ENCODE measurements at places on chromosomes 3 and 15.

- no peak overlapping the region for H3K4me3 ChIP-seq
- H3K27me3 ChIP-seq = no peaks in the 10 kb centered on the region
- no peaks in the 10 kb centered on the region for H3K36me3 ChIP-seq
- no peak overlapping the region for H3K27ac ChIP-seq
- no peaks in the 10 kb centered on the region for H3K4me1 ChIP-seq
Measured at GRCh38 chr3:37183375-37183831, 9.0 kb upstream of the LRRFIP2 start.

GRCh38 chr15:56654624-56655023 lies 78.7 kb downstream of the ZNF280D start:
- no peak overlapping the region for H3K27ac ChIP-seq
- peak; percentile 10 for DNase-seq
- H3K36me3 ChIP-seq = peaks cover 4% of the 10 kb centered on the region
- no peak overlapping the region for H3K4me3 ChIP-seq
- no peaks in the 10 kb centered on the region for H3K27me3 ChIP-seq

GRCh38 chr3:173513123-173513522 lies 115.6 kb downstream of the NLGN1 start:
- H3K4me1 ChIP-seq = no peaks in the 10 kb centered on the region
- H3K4me3 ChIP-seq = no peak overlapping the region
- no peaks in the 10 kb centered on the region for H3K27me3 ChIP-seq
- H3K36me3 ChIP-seq = no peaks in the 10 kb centered on the region

DNA sequence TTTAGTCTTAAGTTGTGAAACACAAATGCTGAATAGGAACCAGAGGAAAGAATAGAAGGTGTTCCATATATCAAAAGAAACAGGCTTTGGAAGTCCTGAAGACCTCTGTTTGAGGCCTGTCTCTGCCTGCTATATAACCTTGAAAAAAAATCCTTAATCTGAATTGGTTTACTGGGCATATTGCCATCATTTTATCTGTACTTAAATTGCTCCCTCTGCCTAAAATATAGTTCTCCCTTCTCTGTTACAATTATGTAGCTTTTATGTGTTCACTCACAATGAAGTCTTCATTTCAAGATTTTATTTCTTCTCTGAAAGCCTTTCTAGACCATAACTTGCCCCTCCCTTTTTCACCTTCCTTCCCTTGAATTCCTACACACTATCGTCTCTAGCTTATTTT lies 21.2 kb downstream of the ARL13B start:
- H3K27ac ChIP-seq = no peak overlapping the region
- no peaks in the 10 kb centered on the region for H3K27me3 ChIP-seq
- no peak overlapping the region for H3K4me3 ChIP-seq
- no peaks in the 10 kb centered on the region for H3K36me3 ChIP-seq
- H3K4me1 ChIP-seq = no peaks in the 10 kb centered on the region

DNA sequence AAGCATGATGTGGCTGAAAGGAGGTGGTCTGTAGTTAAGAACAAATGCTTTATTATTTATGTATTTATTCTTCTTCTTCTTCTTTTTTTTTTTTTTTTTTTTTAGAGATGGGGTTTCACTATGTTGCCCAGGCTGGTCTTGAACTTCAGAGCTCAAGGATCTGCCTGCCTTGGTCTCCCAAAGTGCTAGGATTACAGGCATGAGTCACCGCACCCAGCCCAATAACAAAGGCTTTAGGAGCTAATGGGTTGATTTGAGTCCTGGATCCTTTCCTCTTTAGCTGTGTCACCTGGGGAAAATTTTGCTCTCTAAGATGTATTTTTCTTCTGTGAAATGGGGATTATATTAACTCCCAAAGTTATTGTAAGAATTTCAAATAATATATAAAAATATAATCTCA lies 168.8 kb downstream of the PEX5L start:
- no peaks in the 10 kb centered on the region for H3K36me3 ChIP-seq
- no peak for DNase-seq
- H3K4me1 ChIP-seq = no peaks in the 10 kb centered on the region
- H3K27me3 ChIP-seq = no peaks in the 10 kb centered on the region
- H3K27ac ChIP-seq = no peak overlapping the region
- no peak overlapping the region for H3K4me3 ChIP-seq

DNA sequence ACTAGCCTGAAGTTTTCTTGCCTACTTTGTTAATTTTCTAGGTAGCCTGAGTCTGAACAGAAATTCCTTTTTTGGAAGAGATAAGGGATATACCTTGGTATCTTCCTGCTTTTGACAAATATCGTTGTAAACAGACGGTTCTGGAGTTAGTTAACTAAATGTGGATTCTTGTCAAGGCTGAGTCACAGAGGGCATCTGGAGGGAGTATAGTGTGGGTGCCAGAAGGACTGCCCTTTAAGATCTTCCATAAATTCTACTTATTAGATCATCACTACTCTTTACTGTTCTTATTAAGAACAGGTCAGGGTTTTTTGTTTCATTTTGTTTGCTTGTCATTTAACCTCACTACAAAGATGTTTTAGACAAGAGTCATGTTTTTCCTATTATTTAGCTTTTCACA lies 125.3 kb upstream of the SKOR1 start:
- no peaks in the 10 kb centered on the region for H3K27me3 ChIP-seq
- no peaks in the 10 kb centered on the region for H3K4me1 ChIP-seq
- no peak overlapping the region for H3K4me3 ChIP-seq
- H3K36me3 ChIP-seq = no peaks in the 10 kb centered on the region
